ENCODE measurements at places on chromosomes 5 and 9.

GRCh38 chr5:90386099-90386710 lies 23.4 kb downstream of the CETN3 start:
- peak; percentile 39 for DNase-seq

DNA sequence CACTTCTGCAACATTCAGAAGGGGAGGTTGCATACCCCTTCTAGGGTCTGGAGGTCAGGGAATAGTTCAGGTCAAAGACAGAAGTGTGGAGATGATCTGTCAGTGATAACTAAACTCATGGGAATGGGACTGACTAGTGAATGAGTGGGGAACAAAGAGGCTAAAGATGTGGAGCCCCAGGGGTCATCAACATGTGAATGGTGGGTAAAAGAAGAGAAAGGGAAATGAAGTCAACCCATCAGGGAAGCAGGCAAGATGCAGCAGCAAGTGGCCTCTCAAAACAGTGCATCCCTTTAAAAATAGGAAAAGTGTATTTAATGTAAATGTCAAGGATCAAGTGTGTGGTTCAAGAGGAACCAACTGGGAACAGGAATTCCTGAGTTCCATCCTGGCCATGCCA lies 69.9 kb downstream of the PLPPR1 start:
- DNase-seq = no peak

- DNase-seq = no peak
Observed at GRCh38 chr9:129059796-129060785, 20.8 kb upstream of the DOLPP1 start.

DNA sequence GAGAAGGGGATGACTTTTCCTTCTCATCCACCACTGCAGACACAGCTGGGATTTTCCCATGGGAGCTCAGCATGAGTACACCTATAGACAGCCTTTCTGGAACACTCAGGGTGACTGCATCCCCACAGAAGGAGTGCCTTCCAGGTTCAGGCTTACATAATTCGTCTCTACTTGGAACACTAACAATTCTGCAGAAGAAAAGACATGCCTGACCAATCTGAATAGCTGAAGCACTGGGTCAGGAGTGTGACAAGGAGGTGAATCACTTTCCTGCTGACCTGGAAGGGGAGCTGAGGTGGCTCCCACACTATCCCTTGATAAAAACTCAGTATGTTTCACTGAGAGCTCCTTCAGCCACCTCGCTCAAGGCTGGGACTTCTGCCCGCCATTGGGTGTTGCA lies 425.3 kb downstream of the TLR4 start:
- DNase-seq = no peak
